ENCODE measurements at places on chromosomes 1 and 21.

- ATAC-seq: no peak
Measured at GRCh38 chr1:29227511-29227910, 3.2 kb downstream of the MECR start.

DNA sequence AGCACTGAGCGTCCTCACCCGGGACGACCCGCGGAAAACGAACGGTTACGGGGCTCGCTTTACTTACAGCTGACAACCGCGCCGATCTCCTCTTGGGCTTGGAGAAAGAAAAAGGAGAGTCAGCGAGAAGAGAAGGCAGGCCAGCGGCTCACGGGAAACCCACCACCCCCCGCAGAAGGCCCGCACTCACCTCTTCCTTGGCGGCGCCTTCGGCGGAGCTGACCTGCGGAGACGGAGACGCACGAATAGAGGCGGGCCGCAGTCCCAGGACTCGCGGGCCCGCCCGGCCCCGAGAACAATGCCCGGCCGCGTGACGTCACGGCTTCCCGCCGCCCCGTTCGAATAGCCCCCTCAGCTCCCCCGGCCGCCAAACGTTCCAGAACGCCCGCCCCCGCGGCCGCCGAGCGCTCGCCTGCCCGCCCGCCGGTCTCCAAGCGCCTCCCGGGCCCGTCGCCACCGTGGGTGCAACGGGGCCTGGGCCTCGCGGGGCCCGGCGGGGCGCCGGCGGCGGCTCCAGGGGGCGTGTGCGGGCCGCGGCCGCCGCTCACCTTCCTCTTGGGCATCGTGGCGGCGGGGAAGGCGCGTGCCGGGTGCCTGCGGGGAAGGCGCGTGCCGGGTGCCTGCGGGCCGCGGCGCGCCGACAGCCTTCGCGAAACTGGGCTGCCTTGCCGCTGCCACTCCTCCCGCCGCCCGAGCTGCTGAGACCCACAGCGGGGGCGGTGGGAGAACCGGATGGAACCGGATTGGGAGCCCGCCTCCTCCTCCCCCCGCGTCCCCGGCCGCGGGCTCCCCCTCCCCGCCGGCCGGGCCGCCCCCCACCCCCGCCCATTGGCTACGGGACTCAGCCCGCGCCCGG lies at the start of gene HMGN1:
Gene HMGN1 (minus strand): TSS at position 734 of the 856 bp plus-strand sequence. CDS start 171 bp downstream, at position 563.
- peak; percentile 81 for ATAC-seq

DNA sequence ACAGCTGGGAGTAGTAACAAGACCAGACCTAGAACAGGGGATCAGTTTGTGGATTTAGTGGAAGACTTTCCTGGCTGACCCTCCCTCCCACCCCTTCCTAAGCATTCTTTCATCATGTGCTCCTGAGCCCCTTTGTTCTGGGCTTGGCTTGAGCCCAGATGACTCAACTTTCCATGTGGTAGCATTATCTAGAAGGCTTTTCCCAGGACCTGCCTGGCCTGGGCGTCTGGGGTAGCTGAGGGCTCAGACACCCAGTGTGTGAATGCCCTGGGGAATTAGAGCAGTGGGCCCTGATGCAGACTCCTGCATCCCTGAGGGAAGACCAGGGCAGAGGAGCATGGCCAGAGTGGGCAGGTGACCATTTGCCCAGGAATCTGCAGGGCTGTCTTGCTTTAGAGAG lies 44.1 kb upstream of the TSPAN2 start:
- ATAC-seq: no peak

GRCh38 chr1:21584096-21584495 lies 74.9 kb downstream of the ALPL start:
- no peak for ATAC-seq

DNA sequence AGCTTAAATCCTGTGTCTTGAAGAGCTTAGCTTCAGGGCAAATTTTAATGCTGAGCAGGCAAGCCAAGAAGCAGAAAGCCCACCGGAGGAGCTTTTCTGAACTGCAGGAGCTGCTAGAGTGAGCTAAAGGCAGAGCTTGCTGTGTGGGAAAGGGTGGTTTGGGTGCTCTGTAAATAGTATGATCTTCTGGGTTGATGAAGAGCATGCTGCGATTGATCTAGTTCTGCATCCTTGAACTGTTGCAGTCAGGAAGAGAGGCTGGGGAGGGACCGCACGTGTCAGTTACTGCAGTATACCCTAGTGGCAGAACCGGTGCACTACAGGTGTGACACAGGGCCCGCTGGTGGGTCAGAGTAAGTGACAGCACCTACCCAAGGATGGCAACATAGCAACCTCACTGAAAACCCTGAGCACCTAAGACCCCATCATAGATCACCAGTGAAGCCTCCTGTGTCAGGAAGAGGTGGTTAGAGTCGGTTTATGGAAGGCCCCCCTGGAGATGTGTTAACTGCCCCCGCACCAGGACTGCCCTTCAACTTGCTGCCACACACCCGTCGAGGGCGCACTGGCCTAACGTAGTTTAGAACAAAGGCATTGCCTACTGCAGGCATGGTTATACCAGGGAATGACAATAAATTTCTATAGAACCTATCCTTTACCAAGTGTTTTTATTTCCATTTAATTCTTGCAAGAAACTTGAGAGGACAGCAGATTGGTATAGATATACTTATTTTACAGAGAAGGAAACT lies 146.0 kb upstream of the KIAA0040 start:
- ATAC-seq: peak; percentile 79

DNA sequence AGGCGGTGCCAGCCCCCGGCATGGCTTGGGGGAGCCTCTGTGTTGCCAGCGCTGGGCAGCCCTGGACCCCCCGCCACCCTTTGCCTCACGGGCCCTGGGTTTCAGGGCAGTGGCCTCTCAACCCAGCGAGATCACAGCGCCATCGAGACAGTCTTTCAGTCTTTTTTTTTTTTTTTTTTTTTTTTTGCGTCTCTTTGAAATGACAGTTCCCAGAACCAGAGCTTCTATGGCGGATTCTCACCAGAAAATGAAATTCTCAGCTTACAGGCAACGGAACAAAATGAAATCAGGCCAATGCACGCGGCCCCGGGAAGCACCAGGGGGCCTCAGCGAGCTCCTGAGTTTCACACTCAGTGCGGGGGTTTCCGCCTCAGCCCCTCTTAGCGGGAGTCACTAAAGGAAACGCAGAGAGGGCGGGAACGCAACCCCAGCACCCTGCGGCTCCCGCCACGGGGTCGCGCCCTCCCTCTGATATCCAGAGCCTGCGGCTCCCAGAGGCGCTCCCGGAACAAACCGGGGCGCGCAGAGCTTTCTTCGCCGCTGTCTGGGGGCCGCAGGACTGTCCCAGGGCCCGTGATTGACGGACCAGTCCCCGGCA lies 8.0 kb upstream of the COL6A1 start:
- ATAC-seq: peak; percentile 65

All from stimulated activated memory B cell treated with anti-CD40 and anti-IgM and Interleukin-4, amounts not matched to agents 10 μg/mL and 1 μg/mL and 100 μg/mL, for 72 hours (primary cell).